ENCODE measurements at places on chromosomes 2 and 18. TPM values are rescaled to one million over a fixed set of nuclear protein-coding genes. Genes with fewer than 3 reads are reported as not detected.

UPP2 gene
- not detected for total RNA-seq

GRCh38 chr2:21772624-21773023, 648.9 kb downstream of the TDRD15 start:
- no peak for DNase-seq

DNA sequence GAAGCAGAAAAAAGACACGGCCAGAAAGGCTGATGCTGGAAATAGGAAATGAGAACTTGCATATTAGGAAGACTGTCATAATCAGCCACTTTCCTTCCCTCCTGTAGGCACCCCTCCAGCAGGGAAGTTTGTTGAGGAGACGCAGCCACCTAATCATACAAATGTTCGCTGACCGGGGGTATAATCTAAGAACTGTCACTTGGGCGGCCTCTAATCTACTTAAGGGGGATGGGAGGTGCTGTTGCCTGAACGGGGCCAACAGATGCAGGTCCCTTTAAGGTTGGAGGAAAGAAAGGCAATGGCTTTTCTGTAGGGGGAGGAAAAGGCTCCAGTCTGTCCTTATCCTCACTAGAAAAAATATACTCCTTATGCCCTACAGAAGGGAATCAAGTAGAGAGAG, 50.6 kb downstream of the DNAJC10 start:
- DNase-seq = no peak

GRCh38 chr18:29154196-29154757, 977.3 kb upstream of the CDH2 start:
- DNase-seq = no peak

GRCh38 chr2:14632133-14632936, at the start of gene LRATD1:
Gene LRATD1 (plus strand): TSS chr2:14632717. CDS start chr2:14633980, 1,263 bp downstream.
- no peak for DNase-seq
